ENCODE measurements at places on chromosomes 12 and 14.

- no peak for DNase-seq
Observed at GRCh38 chr12:123056053-123056452, 75.6 kb downstream of the ARL6IP4 start.

DNA sequence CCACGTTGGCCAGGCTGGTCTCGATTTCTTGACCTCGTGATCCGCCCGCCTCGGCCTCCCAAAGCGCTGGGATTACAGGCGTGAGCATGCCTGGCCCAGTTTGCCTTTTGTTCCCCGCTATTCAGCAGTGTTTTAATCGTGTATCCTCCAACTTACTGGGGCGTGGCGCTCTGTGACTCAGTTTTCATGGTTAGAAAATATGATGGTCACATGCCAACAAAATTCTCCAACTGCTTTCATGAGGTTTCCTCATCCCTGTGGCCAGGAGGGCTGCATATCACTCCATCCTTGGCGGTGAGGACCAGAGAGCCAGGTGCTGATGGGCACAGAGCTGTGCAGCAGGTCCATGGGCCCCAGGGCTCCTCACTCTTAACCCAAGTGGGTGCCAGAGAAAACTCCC, 33.0 kb upstream of the PRMT8 start:
- no peak for DNase-seq

- peak; percentile 47 for DNase-seq
Observed at GRCh38 chr14:25400607-25401206, 350.8 kb upstream of the STXBP6 start.

GRCh38 chr12:108797677-108798076, 59.7 kb downstream of the SSH1 start:
- no peak for DNase-seq

DNA sequence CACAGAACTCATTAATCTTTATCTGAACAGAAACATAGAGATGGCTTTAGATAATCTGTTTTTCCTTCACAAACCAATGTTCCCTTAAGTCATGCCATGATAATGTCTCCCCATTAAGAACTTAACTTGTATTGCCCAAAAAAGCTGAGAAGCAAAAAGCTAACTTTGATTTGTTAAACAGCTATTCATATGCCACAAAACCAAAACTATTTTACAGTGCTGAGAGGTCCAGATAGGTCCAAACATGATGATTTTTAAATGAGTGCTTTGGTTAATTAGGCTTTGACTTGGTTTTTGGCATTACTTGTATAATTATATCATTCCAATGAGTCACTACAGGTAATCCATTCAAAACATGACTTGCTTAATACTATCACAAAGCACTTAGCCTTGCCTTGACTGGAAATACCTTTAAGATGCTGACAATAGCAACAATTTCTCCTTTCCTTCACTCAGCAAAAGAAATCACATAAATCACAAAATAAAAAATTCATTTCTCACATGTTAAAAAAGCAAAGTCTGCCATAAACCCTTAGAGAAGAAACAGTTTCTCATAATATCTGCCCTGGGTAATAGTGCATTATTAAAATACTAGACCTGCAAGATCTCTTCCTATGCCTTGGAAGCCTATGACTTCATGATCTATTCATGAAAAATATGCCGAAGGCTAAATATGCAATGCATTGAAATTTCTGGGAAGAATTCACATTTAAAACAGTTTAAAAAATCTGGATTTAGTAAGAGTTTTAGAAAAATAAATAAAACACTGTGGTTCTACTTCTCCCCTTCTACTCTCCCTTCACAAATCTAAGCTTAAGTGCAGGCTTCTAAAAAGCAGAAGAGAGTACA, 52.0 kb upstream of the SAV1 start:
- DNase-seq = no peak

DNA sequence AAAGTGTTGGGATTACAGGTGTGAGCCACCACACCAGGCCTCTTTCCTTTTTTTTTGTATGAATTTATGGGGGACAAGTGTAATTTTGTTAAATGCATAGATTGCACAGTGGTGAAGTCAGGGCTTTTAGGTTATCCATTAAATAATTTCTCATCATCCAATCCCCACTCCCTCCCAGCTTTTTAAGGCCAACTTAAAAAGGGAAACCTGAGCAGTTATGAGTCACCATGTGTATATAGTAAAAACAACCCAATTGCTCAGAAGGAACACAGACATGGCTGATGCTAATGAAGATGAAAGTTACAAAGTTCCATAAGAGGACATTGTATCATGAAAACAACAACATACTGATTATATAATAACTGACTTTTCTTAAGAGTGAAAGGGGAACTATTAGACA, 25.6 kb upstream of the ARID2 start:
- DNase-seq = no peak

GRCh38 chr12:45907955-45908354, 82.4 kb downstream of the SCAF11 start:
- no peak for DNase-seq

- no peak for DNase-seq
Observed at GRCh38 chr12:40238266-40238902, 13.6 kb downstream of the LRRK2 start.

- DNase-seq = no peak
Observed at GRCh38 chr14:51988221-51988620, 1.1 kb upstream of the RTRAF start.

DNA sequence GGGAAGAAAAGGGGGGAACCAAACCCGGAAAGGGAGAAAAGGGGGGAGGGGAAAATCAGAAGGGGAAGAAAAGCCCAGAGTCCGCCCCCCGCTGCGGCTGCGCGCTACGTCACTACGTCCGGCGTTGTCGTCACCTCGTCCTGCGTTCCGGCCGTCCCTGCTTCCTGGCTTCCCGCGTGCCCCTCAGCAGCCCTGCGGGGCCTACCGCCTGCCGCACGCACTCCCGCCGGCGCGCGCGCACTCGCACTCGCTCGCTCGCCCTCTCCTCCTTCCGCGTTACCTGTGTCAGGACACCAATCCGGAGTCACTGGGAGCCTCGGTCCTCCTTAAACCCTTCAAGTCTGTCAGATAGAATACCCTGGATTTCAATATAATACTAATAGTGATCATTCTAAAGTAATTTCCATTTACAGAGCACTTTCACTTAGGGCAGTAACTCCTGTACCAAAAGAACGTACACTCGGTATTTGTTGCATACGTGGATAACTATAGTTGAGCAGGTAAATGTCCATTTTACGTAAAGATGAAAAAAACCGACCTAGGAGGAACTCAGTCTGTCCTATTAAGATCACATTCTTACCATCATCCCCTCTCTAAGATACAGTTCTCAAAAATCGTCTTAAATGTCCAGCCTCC, at the start of gene R3HDM2:
R3HDM2 (minus strand) TSS at position 113 of the 636 bp plus-strand sequence. CDS start 120,615 bp downstream, outside the sequence.
- DNase-seq = peak; percentile 85

DNA sequence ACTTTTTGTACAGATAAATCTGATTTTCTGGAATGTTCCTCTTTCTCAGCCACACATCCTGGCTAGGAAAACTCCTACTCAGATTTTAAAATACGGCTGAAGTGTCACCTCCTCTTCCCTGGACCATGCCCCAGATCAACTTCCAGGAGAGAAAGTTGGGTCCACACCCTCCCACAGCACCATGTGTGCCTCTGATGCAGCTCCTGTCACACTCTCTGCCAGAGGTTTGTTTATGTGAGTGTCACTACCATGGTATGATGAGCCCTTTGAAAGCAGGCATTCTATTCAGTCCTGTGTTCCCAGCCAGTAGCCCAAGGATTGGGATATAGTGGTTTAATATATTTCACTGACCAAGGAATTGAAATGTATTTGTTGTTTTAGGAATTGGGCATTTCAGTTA, 287.2 kb upstream of the ATP2B1 start:
- DNase-seq = no peak

GRCh38 chr14:29743531-29743930, 184.1 kb downstream of the PRKD1 start:
- peak; percentile 10 for DNase-seq

GRCh38 chr12:127165567-127166392, 1101.2 kb upstream of the TMEM132C start:
- DNase-seq = peak; percentile 84

DNA sequence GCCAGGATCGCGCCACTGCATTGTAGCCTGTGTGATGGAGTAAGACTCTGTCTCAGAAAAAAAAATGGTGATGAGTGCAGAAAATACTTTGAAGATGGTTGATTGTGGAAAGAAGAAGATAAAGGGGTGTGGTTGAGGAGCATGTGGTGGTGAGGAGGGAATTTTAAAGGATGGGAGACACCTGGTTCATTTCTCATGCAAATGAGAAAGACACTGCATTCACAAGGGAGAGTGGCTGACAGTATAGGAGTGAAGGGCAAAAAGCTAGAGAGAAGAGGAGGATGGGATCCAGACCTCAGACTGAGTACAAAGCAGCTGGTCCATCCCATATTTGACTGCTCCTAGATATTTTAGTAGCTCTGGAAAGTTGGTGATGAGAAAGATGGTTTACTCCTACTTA, 206.0 kb downstream of the SNAPC1 start:
- no peak for DNase-seq

GRCh38 chr14:105056303-105056831, 8.9 kb downstream of the GPR132 start:
- DNase-seq = no peak

DNA sequence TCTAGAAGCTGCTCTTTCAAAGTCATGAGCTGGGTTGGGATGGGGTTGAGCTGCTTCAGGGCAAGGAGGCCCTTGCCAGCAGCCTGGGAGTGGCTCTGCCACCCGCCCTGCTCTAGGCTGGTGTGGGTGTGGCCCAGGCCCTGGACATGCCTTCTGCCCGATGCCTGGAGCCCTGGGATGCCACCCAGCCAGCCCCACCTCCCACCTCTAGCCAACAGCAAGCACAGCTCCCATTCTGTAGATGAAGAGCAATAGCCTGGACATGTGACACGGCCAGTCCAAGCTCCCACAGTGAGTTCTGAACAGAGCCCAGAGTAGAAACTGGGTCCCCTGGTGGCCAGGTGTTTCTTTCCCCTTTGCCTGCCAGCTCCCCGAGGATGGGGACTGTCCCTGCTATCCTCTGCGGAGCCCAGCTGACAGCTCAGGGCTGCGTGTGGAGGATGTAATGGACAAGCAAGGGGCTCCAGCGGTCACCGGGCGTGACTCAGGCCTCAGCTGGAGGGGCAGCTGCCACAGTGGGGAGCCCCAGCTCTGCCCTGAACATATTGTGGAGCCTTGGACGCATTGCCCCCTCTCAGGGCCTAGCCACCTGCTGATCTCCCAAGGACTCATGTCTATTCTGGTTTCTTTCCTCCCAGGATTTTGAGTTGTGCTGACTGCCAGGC, 165.2 kb downstream of the TSPAN9 start:
- DNase-seq = no peak

GRCh38 chr14:91315844-91316267, 71.4 kb upstream of the GPR68 start:
- DNase-seq = no peak

- no peak for DNase-seq
Observed at GRCh38 chr14:101975231-101975630, 10.9 kb downstream of the DYNC1H1 start.

- no peak for DNase-seq
Observed at GRCh38 chr12:16349131-16349460, 1.7 kb downstream of the MGST1 start.

DNA sequence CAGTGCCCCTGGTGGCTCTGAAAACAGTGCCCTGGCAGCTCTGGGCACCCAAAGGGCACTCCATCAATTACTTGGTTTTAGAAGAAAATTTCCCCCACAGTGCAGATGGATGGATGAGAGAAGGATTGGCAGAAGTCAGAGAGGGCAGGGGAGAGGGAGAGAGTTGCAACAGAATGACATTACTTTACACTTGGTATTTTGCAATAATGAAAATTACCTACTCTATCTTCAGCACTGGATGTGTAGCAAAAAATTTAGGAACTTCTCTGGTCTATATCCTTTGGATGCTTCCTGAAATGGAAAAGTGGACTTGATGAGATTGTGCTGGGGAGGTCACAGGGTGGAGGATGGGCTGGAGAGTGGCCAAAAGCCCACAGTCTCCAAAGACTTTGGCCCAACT, 193.2 kb downstream of the CHST11 start:
- DNase-seq = no peak

GRCh38 chr12:69401940-69402339, 42.4 kb downstream of the YEATS4 start:
- no peak for DNase-seq

DNA sequence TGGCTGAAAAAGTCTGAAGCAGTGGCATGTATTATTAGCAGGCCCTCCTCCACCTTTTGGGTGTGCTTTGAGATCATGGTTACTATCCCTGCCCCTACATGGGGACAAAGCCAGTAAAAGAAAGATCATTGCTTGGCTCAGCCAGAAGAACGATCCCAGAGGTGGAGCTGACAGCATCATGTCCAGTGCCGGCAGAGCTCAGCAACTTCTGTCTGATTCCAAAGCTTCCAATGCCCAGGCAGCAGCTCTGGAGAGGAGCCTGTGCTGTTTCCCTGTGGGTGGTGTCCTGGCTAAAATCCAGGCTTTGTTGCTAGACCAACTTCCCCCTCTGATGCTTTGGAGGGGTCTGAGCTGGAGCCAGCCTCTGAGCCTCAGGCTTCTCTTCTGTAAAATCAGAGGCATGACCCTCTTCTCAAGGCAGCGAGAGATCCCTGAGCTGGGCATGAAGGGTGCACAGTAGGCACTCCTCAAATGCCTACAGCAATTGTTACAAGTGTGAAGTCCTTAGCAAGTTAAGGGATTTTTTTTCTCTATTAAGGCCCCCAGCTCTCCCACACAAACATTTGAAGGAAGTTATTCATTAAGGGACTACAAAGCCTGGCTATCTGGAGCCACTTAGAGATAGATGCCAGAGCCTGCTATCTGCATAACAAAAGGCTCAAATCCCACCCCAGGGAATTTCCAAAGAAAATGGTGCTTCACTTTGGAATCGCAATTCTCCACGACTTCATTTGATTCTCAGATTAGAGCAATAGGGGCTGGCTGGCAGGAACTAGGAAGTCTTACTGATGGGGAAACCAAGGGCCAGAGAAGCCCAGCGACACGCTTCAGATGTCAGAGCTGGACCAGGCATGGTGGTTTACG, 10.9 kb upstream of the GSC start:
- no peak for DNase-seq

- no peak for DNase-seq
Observed at GRCh38 chr12:98669751-98670150, 24.7 kb downstream of the APAF1 start.

DNA sequence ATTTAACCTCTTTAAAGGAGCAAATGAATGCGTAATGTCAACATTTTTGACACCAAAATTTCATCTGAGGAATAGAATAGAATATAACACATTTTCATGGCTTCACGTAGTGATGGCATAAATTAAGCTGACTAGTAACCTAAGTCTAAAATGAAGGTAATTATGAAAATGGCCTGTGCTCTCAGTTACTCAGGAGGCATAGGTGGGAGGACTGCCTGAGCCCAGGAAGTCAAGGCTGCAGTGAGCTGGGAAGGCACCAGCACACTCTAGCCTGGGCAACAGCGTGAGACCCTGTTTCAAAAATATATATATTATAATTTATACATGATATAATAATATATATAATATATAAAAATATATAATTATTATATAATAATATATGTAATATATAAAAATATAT, 383.2 kb upstream of the ATP2B1 start:
- DNase-seq = no peak
